D341Med (cell line): ENCODE measurements at places on chromosomes 4 and X.

- DNase-seq: no peak
Observed at GRCh38 chr4:173696011-173696410, 166.0 kb upstream of the HAND2 start.

DNA sequence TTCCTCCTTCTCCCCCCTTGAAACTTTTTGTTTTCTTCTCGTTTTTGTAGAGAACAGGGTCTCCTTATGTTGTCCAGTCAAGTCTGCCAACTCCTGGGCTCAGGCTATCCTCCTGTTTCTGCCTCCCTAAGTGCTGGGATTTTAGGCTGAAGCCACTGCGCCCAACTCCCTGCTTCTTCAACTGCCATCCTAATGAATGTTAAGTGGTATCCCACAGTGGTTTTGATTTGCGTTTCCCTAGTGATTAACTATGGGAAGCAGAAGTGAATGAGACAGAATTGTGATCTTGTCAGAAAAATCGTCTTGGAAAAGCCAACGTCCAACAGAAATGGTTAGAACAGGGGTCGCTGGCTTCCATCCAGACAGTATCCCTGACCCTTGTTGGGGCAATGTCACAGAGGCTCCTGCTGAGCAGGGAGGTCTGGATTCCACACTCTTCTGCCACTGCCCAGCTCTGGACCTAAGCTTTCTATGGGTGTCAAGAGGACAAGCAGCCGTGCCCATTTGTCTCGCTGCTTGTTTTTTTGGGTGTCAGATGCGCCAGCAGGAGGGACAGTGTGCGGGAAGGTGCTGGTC lies 869 bp upstream of the ADD1 start:
- DNase-seq: no peak

DNA sequence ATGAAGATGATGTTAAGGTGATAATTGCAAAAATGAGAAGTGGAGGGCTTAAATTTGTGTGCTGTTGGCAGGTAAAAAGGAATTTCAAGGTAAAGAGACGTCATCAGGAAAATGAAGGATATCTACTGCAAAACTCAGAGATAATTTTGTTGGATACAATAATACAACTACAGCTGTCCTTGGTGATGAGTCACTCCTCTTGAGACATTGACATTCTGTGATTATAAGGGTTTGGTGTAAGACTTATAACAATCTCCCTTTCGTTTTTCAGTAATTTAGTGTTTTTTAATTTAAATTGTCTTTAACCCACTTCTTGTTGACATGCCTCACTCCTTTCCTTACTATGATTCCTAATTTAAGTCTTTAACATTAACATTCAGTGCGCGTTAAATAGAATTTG lies 1074.1 kb upstream of the SLIT2 start:
- DNase-seq: no peak

DNA sequence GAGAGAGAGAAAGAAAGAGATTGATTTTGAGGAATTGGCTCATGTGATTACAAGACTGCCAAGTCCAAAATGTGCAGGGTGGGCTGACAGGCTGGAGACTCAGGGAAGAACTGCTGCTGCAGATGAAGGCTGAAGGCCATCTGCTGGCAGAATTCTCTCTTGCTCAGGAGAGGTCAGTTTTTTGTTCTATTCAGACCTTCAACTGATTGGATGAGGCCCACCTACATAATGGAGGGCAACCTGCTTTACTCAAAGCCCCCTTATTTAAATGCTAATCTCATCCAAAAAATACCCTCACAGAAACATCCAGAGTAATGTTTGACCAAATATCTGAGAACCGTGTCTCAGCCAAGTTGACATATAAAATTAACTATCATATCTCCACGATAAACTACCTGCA lies 38.2 kb upstream of the MAMLD1 start:
- DNase-seq: no peak

DNA sequence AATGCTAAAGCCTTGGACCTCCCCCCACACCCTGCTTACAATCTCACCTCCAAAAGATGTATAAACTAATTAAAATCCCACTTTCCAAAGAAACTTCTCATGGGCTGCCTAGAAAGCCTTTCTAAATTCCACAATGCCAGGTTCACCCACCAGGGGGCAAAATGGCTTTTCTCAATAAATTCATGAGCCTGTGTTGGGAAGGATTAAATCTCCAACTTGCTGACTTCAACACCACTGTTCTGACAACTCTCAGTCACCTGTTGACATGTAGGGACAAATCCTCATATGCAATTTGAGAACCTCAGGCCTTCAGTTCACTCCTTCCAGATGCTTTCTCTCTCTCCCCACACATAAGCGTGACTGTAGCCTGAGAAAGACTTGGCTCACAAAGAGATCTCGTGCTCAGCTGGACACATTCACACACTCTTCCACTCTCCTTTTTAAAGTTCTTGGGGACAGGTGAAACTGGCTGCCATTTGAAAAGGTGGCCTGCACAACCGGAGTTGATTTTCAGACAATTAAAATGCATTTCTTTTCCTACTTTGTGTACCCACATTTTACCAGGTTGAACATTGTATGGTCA lies 88.6 kb upstream of the PRPS2 start:
- DNase-seq: peak; percentile 20
